Mammary epithelial cell (primary cell): ENCODE measurements at places on chromosomes 13 and 19. TPM values are rescaled to one million over a fixed set of nuclear protein-coding genes. Genes with fewer than 3 reads are reported as not detected.

The CGB2 gene
- polyA plus RNA-seq: not detected

The C1QTNF9 gene
- not detected for polyA plus RNA-seq

The SLC8A2 gene
- 0.07 TPM for polyA plus RNA-seq

The TM9SF2 gene
- polyA plus RNA-seq: 74.9 TPM

The PRR12 gene
- 0.91 TPM for polyA plus RNA-seq

The GPR4 gene
- polyA plus RNA-seq: 0.02 TPM

The FPR1 gene
- polyA plus RNA-seq: 1.2 TPM

DNA sequence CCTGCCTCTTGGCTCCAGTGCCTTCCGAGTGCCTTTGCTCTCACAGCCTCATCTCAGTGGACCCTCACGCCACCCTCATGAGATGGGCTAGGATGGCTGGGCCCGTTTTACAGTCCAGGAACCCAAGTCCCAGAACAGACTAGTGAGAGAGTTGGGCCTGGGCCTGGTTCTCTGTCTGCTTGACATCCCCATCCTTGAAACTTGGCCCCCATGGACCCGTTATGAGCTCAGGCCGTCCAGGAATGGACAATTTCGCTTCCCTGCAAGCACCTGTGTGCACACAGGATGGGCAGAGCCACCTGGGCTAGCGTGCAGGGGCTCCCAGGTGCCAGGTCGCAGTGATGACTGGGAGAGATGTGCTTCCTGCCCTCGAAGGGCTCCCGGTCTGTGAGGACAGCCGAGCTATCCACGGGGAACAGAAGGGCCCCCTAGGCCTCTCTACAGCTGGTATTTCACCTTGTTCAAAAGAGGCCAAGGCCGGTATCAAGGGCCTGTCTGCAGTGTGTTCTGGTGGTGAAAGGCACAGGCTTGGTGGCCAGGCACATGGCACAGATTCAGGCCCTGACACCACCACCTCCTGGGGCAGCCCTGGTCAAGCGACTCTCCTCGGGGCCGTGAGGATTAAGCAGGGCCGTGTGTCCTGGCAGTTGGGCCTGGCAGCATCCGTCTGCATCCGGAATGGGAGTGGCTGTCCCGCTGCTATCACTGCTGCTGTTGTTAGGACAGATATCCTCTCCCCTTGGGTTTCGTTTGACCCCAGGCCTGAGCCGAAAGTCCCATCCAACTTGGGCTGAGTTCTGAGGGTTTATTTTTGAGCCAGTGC lies 38.9 kb downstream of the CAPN12 start:
- no peak for DNase-seq

GRCh38 chr19:40217027-40217810 lies 965 bp downstream of the TTC9B start:
- peak; percentile 48 for DNase-seq

GRCh38 chr19:4776436-4777211 lies 14.9 kb upstream of the FEM1A start:
- DNase-seq: no peak

DNA sequence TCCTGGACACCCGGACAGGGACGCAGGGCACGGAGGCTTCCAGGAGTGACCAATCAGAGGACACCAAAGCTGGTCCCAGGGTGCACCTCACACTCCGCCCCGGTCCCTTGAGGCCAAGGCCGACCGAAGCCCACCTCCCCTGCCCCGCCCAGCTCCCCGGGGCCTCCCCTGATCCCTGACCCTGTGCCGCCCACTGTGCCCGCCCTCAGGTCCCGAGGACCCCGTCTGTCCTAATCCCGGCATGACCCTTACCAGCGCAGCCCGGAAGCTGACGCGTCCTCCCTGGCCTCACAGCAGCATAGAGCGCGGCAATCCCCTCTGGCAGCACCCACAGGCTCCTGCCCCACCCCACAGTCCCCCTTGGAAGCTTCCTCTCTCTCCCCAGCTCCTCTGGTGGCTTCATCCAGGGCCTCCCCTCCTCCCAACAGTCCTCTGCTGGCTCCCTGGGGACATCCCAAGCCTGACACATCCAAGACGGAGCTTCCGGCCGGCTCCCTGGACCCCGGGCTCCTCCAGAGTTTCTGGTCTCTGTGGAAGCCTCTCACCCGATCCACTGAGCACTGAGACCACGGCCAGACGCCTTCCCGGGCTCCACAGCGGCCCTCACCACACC lies 7.4 kb upstream of the CDC34 start:
- DNase-seq: no peak

DNA sequence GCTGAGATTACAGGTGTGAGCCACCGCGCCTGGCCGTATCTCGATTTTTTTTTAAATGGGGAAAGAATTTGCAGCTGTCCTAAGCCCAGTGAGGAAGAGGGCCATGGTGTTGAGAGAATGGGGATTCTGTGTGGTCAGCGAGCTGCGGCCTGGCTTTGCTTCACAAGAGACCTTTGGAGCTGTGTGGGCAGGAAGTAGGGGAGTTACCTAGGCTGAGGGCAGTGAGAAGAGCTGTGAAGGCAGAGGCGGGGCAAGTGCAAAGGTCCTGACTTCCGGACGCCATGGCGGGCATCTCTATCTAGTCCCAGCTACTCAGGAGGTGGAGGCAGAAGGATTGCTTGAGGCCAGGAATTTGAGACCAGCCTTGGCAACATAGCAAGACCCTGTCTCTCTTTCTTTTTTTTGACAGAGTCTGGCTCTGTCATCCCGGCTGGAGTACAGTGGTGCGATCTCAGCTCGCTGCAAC lies 4.9 kb downstream of the AP2A1 start:
- no peak for DNase-seq

DNA sequence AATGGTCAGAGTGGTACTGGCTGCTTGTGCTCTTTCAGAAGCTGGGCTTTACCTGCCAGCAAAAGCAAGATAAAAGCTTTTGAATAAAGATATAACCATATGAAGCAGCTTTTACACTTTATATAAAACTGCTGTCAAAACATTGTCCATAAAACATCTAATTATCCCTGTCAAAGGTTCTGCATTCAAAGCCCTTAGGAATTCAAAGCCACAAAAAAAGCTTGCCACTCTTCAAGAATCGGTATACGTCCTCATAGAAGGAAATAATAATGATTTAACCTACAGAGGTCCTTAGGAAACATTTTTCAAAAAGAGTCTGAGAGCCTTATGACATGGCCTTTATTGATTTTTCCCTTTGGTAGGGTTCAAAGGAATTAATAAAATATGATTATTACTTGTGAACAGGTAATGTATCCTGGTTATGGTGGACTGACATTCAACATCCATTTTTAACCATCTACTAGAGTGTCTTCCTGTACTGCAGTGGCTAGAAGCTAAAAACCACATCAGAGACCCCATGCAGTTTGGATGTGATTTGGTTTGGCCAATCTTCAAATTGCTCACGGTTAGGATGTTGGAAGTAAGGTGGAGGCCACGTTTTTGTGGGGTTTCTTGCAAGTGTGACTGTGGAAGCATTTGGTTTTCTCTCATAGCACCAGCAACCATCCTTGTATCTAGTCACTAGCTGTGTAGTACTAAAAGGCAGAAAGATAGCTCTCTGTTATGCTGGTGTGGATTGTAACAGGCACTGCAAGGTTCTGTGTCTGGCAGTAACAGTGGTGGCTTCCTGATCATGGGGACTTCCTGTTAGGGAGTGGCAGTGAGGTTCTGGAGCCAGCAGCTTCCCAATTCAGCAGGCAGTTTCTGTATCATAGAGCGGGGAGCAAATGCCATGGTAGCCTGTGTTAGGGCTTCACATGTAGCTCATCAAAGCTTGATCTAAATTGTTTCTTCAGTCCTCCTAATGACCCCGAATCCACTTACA lies 441.5 kb downstream of the DIAPH3 start:
- no peak for DNase-seq

DNA sequence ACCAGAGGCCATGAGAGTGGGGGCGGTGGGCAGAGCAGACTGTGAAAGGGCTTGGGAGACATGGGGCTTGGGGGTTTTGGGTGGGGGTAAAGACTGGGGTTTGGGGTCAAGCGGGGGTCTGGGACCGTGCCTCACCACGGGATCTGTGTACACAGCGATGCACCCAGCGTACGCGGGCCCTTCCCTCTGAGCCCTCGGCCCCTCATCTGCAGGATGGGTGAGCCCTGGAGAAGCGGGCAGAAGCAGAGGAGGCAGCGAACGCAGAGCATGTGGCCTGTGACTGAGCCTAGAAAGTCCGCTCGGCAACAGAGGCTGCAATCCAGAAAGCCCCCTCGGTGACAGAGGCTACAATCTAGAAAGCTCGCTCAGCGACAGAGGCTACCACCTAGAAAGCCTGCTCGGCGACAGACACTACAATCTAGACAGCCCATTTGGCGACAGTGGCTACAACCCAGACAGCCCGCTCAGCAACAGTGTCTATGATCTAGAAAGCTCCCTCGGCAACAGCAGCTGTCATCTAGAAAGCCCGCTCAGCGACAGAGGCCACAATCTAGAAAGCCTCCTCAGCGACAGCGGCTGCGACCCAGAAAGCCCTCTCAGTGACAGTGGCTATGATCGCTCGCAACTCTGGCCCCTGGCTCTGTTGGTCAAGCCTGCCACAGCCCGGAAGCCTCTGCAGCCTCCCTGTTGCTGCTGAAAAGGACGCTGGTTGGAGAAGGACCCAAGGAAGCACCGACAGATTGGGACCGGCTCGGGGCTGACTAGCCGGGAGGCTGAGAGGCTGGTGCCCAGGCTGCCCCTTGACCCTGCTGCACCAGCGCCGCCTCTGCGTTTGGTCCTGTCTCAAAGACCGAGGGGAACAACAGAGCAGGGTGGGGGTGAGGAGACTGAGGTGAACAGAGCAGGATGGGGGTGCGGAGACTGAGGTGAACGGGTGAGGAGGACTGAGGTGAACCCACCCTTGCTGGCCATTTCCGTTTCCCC lies 68.6 kb downstream of the SPACA7 start:
- DNase-seq: no peak

DNA sequence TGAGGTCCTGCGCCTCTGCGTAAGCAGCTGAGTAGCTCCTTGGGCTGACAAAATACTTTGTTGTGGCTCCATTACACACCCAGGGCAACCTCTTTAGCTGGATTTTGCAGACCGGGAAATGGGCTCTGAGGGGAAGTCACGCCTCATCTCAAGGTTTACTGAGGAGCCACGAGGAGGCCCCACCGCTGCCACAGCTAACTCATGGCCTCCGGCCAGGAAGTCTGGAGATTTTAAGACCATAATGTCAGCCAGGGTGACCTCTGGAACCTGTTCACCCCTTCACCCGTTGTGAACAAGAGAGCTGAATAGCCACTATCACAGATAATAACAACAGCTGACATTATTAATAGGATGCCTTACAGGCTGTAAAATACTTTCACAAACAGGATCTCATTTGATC lies 351.3 kb upstream of the TMTC4 start:
- no peak for DNase-seq

GRCh38 chr13:58434943-58435342 lies 803.4 kb downstream of the PCDH17 start:
- no peak for DNase-seq

DNA sequence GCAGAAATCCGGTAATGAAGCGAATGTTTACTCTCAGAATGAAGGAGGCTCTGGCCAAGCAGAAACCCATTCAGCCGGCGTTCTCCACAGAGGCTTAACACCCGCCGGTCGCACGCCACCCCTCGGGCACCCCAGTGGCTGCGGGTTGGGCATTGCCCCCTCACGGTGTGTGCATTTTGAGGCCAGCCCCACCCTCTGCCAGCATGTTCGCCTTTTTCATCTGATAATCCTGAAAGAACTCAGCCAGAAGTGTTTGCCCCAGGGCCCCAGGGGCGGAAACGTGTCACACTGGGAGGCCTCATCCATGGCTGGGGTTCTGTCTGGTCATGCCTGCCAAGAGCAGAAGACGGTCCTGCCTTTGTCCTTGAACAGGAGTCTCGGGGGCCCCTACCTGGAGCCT lies 34.2 kb downstream of the COMP start:
- peak; percentile 90 for DNase-seq

DNA sequence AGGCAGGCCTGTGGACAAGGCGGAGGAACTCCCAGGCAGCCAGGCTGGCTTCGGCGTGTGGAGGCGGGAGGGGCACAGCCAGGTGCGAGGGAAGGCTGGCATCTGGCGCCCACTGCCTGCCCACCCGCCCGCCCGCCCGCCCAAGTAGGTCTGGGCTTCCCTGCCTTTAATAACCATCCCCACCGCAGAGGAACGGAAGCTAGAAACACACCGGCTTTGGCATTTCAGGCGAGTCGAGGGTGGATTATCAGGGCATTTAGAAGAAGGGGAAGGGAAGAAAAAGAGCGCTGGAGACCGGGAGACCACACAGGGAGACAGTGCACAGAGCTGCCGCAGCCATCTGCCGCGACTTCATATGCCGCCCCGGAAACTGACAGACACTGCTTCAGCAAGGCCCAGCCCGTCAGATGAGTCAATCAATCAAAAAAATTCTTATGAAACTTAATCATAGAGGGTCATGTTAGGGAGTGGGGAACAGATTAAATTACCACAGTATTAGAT lies 199.7 kb downstream of the TSHZ3 start:
- no peak for DNase-seq

DNA sequence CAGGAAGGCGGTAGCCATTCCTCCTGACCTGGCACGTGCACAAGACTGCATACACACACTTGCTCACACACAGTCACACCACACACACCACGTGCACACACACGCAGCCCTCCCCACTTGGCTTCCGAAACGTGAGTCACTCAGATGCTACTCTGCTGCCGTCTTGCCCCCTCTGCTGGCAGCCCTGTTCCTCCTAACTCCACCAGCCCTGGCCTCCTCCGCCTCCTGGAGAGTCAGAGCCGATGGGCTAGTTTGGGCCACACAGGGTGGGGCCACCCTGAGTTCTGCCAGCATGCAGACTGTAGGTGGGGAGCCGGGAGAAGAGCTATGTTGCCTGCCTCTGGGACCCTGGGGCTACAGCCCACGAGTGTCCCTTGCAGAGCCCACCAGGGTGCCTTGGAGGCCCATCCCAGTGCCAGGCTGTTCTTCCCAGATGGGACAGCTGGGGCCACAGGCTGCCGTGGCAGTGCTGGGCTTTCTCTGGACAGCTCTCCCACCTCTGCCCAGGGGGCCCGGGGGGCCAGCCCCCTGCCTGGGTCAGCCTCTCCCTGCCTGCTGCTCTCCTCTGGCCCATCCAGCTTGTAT lies 12.1 kb downstream of the PIN1 start:
- DNase-seq: peak; percentile 71

- no peak for DNase-seq
These were observed 31.9 kb downstream of the ATP4B start for GRCh38 chr13:113625965-113626721.

GRCh38 chr13:36553491-36553890 lies 120.3 kb upstream of the SERTM1 start:
- no peak for DNase-seq

DNA sequence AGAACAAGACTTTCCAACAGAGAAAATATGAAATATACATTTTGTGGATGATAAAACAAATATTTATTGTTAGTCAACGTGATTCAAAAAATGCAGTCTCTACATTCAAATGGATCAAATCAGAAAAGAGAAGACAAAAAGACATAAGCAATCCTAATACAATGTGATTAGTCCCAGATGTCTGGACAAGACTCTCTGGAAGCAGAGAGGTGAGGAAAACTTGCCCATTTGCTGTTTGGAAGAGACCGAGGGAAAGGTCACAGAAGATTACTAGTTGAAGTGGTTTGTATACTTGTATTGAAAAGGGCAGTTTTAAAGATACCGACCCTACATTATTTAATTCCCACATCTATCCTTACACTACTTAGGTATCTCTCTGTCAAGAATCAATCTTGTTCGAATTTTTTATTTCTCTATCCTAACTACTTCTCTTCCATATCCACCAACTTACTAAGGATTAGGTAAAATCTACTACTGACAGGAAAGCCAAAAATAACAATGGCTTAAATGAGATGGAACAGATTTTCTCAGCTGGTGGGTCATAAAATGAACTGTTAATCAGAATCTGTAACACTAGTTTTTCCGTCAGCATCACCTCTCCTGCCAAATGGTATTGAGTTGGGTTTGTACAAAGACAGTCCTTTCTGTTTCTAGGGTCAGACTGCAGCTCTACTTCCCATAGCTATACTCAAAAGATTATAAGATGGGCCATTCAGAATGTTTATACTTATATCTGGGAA lies 497.1 kb downstream of the DCT start:
- no peak for DNase-seq
